GM13977 (cell line): ENCODE measurements at places on chromosomes 11 and 22.
A peak's percentile ranks its signal among the peaks of the same experiment; 100 is the strongest.

- DNase-seq: no peak
Observed at GRCh38 chr11:100830274-100830673, 143.2 kb downstream of the ARHGAP42 start.

GRCh38 chr22:20645954-20646353, 128.0 kb upstream of the SERPIND1 start:
- no peak for DNase-seq

GRCh38 chr11:105152560-105152959, 13.0 kb upstream of the CARD18 start:
- DNase-seq: no peak

DNA sequence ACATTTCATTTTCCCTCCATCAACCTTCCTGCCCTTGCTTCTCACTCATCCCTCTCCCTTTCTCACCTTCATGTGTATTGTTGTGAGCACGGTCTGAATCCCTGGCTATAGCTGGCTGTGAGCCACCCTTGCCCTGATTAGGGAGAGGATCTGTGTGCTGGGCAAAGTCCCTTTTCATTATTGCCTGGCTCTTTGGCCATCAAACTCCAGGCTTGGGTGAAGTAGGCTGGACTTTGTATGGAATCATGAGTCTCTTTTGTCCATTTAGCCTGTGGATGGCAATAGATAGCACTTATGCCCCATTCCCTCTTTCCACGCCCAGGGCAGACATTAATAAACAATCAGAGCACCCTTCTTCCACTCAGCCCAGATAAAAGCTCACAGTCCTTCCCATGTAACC, 6.7 kb downstream of the MYO18B start:
- no peak for DNase-seq

- no peak for DNase-seq
Observed at GRCh38 chr22:37912171-37912570, 6.1 kb downstream of the MICALL1 start.

GRCh38 chr22:23913306-23913660, 19.1 kb downstream of the MIF start:
- DNase-seq: peak; percentile 57

DNA sequence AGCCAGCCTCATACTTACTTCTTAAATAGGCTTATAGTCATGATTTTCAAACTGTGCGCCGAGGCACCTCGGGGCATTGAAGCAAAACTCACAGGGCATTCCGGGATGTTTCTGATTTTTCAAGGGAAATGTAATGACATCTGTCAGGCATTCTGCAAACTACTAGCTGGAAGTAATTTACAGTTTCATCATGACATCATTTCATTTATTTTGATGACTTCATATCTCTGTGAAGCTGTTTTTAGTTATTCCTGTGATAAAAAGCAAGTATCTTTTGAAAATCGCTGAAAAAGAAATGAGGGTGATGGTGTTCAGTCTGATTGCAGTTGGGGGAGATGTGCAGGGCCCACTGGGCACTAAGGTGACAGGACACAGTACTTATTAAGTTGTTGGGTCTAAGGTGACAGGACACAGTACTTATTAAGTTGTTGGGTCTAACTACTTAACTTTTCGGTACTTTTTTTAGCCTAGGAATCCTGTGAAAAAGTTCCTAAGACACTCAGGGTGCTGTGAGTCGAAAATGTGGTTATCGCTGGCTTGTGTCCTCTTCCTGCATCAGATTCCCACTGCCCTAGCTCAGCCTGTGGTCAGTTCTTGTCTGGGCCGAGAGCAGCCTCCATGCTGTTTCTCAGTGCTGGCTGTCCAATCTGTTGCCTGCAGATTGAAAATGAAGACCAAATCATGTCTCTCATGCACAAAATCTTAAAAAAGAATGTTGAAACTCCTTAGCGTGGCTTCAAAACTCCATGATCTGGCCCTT, 42.6 kb downstream of the APLP2 start:
- DNase-seq: no peak

DNA sequence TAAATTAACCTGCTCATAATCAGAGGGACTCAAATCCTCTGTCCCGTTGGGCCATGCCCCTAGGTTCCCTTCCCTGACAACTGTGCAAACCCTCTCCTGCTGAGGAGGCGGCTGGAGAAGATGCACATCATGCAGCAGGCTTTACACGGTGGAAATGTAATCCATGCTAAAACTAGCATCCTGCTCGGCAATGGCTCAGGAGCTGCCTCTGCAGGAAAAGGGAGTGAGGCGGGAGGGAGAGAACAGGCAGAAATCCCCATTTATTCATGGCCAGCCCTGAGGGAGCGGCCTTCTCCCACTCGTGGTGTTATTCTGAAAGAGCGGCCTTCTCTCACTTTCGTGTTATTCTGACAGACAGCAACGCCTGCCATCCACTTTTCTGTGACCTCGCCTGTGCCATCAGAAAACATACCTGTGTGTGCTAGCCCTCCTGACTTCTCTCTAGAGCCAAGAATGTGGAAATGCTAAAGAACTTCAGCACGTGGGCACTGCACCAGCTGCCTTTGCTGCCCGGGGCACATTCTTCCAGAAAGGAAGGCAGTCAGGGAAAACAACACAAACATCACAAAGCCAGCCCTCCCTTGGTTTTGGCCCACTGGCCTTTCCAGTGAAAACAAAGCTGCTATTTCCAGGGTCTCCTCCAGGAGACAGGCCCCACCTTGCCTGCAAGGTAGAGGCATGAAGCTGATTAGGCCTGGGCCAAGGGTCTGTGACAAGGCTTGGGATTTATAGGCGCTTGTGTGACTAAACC, 62.9 kb upstream of the BID start:
- DNase-seq: no peak

DNA sequence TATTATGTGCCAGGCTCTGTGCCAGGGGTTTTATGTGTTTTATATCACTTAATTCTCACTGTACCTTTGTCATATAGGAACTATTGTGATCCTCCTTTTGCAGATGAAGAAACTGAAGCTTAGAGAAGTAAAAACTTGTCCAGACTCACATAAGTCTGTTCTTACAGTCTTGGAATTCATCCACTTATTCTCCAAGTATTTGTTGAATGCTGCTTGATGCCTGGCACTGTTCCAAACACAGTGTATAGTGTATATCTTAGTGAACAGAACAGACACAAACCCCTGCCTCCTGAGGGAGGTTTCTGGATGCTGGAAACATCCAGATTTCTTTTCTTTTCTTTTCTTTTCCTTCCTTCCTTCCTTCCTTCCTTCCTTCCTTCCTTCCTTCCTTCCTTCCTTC, 29.0 kb upstream of the FGF3 start:
- no peak for DNase-seq

- DNase-seq: no peak
Observed at GRCh38 chr11:75841739-75842138, 26.7 kb downstream of the UVRAG start.

DNA sequence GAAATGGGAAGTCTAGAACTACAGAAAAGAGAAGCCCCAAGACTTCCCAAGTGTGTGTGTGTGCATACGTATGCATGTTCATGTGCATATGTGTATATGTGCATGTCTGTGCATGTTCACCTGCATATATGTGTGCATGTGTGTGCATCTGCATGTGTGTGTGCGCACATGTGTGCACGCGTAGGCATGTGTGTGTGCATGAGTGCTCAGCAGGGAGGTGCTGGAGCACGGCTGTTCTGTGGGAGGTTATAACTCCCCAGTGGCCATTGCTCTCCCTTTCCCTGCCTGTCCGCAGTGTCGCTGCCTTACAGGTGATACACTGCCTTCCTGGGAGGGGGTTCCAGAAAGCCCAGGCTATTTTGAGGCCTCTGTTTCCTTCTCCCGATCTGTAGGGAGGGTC, 29.8 kb downstream of the B3GAT1 start:
- DNase-seq: no peak

GRCh38 chr22:19760058-19760950, at the start of gene TBX1:
Gene TBX1 (plus strand): TSS chr22:19760778. CDS start chr22:19760844, 66 bp downstream.
- DNase-seq: no peak

DNA sequence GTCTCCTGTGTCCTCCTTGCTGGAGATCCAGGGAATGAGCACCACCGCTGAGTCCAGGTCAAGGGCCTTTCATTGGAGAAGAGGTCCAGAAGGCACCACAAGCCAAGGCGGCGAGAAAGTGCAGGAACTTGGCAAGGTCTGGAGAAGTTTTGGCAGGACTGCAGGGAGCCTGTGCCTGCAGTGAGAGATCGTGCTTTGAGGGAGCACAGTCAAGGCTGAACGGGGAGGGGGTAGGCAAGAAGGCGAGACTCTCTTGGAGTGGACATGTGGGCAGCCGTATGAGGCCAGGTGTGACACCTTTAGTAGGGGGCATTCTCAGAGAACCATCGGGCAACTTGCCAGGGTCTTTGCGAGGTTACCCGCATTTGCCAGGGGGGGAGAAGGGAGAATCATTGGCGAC, 30.5 kb downstream of the LRRC10B start:
- DNase-seq: no peak

DNA sequence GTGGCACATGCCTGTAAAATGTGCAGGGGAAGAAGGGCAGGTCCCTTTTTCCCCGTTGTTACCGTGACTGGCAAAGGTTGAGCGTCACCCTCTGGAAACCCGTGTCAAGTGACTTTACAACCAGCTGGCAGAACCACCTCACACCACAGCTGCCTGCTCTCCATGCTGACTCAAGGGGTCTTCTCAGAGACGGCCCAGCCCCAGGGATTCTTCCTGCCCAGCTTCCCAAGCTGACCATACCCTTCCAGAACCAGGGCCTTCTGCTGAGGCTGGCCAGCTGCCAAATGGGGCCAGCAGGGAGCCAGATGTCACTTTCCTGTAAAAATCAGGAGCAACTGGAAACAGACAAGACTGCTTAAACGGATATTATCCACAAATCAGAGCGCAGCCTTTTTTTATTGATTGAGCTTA, 6.3 kb downstream of the PC start:
- no peak for DNase-seq

DNA sequence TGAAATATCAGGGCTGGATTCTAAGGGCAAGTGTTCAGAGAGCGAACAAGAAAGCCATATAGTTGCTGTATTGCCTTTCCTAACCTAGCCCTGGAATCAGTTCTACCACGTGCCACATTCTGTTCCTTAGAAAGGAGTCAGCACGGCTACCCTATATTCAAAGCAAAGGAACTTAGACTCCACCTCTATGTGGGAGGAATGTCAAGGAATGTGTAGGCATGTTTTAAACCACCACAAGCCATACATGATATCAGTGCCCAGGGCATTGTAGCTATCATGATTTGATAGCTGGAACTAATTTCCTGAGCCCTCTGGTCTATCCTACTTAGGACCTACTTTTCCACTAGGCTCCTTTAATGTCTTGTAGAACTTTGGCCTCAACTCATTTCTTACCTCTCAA, 2.5 kb upstream of the EIF4ENIF1 start:
- DNase-seq: no peak

DNA sequence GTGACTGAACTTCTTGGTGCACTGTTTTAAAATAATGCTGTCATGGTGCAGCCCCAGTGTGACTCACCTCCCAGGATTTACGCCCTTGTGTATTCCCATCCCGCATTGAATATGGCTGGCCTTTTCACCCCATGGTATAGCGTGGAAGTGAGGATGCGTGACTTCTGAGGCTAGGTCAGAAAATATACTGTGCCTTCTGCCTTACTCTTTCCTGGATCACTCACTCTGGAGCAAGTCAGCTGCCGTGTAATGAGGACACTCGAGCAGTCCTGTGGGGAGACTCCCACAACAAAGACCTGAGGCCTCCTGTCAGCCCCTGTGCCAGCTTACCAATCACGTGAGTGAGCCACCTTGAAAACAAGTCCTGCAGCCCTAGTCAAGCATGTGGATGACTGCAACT, 471.9 kb upstream of the KIRREL3 start:
- DNase-seq: no peak

DNA sequence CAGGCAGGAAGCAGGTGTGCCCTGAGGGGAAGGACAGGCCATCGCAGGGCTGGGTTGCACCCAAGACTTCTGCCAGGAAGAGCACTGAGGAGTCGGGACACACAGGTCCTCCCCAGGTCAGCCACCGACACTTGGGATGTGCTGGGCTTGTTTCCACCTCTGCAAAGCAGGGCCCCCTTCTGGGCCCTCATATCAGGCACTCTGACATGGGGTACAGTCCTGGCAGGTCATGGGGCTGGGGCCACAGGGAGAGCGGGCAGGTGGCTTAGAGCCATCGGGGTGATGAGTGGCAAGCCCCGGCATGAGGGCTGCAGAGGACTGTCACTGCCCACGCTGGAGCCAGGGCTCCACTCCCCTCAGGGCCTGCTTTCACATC, 7.9 kb upstream of the ADORA2A start:
- no peak for DNase-seq
